ENCODE measurements at places on chromosomes 2 and 18.
A peak's percentile ranks its signal among the peaks of the same experiment; 100 is the strongest.

DNA sequence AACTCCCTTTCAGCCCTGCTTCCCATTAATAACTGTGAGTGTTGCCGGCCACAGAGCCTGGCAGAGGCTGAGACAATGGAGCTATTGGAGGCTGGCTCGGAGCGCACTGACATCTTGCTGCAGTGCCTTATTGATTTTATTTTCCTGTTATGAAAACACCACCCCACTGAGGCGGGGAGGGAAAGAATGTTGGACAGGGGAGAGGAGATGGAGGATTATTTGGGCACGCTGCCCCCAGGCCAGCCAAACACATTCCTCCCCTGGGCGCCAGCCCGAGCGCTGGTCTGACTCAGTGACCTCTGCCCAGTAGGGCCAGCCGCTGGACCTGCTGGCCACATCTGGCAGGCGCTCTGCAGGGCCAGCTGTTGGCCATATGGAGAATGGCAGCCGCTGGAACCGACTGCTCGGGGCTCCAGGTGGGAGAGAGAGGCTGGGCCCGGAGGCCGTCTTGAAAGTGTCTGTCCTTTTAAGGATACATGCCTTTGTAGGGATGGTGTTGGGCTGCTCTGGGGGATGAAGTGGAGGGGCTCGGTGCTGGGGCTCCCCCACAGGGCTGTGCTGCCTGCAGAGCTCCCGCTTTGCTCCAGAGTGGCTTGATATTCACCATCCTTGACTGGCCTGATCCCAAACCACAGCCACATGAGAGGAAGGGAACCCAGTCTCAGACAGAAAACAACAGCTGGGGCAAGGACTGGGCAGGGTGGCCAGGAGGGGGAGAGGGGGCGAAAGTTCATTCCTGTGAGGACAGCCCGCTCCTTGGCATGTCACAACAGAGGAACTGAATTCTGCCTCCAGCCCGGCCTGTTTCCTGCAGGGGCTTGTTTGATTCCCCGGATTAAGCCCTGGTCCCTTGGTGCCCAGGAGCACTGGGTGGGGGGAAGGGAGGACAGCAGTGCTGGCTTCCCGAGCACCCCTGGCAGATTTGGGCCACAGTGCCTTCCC lies 179.0 kb downstream of the KLHL29 start:
- DNase-seq, result peak; percentile 73

GRCh38 chr2:168243061-168243460 lies 4.3 kb downstream of the STK39 start:
- no peak for DNase-seq

DNA sequence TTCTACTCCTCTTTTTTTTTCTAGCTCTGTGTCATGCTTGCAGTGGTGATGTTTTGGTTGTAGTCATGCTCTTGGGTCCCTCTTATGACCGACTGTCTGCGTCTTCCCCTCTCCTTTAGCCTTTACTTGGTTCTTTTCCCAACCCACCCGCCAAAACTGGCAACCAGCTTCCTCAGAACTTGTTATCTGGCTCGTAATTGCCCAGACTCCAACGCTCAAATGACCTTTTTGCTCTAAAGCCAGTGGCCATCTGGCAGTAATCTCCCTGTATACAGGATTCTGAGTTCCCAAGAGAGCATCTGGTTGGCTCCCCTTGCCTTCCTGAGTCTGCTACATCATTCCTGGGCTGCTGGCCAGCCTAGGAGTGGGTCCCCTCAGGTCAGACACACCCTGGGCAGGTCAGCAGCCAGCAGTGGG lies 147.2 kb downstream of the MGAT5 start:
- DNase-seq, result no peak

GRCh38 chr2:65722028-65722778 lies 289.8 kb upstream of the SPRED2 start:
- peak; percentile 46 for DNase-seq

GRCh38 chr2:159616286-159616701 lies at the start of gene BAZ2B:
TSS of gene BAZ2B (minus strand) at chr2:159616548. CDS start at chr2:159478719, 137,829 bp downstream.
- peak; percentile 26 for DNase-seq

DNA sequence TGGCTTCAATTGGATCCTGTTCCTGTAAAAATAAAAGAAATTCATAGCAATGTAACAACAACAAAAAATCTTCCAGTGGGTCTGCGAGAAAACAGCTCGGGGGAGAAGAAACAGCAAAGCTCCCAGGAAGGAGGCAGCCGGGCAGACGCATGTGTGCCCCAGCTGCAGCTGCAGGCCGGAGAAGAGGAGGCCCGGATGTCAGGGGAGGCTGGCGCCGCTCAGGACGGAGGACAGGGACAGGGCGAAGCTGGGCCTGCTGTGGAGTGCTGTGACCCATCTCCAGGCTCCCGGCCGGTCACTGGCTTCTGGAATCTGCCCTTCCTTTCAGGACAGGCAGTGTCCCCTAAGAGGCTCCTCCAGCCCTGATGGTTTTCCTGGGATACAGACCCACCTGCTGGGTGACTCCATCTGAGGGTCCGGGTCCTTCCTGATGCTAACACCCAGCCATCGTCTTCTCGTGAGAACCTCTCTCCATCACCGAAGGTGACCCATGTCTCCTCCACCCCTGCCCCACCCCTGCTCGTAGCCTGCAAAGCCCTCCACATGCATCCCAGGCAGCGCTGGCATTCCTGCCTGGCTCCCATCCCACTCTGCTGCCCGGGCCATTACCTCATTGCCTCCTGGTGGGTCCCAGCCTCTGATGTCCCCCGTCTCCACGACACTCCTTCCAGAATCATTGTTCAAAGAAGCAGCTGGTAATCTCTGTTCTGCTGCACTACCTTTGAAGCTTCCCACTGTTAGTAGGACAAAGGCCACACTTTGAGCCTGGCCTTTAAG lies 145.4 kb upstream of the TWIST2 start:
- no peak for DNase-seq

DNA sequence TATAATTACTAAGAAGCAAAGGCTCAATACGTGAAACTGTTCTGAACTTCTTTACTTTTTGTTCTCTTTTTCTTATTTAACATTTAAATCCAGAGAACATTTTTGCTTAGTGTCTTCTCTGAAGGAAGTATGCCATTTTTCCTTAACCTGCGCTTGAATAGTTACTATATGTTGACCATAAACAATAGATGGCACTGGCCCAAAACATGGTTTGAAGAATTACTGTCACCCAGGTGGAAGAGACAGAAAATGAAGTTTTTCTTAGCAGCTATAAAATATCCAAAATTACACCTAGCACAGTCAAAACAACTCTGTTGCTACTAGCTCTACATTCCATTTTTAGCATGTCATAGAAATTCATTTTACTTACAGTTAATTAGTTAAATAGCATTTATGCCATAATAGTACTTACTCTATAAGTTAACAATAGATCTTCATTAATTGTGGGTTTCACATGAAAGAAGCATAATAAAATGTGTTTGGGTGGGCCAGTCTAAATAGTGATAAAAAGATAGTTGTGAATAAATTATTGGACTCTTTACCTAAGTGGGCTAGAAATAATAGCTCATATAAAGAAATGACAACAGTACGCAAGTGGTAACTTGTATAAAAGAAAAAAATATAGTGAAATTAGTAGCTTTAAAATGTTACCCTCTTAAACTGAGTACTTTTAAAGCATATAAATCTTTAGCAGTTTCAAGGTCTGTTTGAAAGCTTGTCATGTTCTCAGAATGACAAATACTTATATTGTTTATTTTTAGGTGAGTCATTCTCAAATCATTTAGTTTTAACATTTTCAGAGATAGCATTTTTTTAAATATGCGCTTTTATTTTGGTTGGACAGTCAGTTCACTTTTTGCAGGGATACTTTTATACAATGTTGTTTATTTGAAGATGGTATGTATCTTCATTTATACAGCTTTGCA lies 3.7 kb downstream of the ETAA1 start:
- DNase-seq, result no peak

- no peak for DNase-seq
Measured at GRCh38 chr2:12091201-12091806, 344.9 kb downstream of the LPIN1 start.

GRCh38 chr18:63161761-63162195 lies 157.8 kb downstream of the BCL2 start:
- DNase-seq, result no peak
